Activated CD4-positive, alpha-beta T cell treated with anti-CD3 and anti-CD28 coated beads, Interleukin-2, amount 10 ng/mL, durations not matched to agents 24 days and 14 days (primary cell): ENCODE measurements at places on chromosomes 1 and 21. TPM values are rescaled to one million over a fixed set of nuclear protein-coding genes. Genes with fewer than 3 reads are reported as not detected.

Gene MRPS6
- 151 and 154 TPM in 2 replicates for total RNA-seq

Gene CHI3L2
- total RNA-seq: 2.3 and 3.9 TPM in 2 replicates

Gene KCNQ4
- 1.4 and 1.5 TPM in 2 replicates for total RNA-seq

Gene NEK2
- 18.0 and 18.2 TPM in 2 replicates for total RNA-seq

Gene CRP
- not detected in 2 replicates for total RNA-seq

Gene KPRP
- total RNA-seq: not detected in 2 replicates

Gene PALMD
- not detected in 2 replicates for total RNA-seq

Gene CXADR
- 0.16 and 0.33 TPM in 2 replicates for total RNA-seq

Gene CSMD2
- total RNA-seq: not detected in 2 replicates

Gene AIRE
- total RNA-seq: 0.05 TPM in 1 of 2 replicates, not detected in the other

Gene BRDT
- not detected in 2 replicates for total RNA-seq

Gene IGSF21
- total RNA-seq: not detected in 2 replicates

Gene TRIM58
- total RNA-seq: 0.23 and 0.24 TPM in 2 replicates

Gene RWDD3
- 11.6 and 12.0 TPM in 2 replicates for total RNA-seq

Gene GPN2
- 41.8 and 47.1 TPM in 2 replicates for total RNA-seq

Gene FCRL4
- not detected in 2 replicates for total RNA-seq

Gene C2CD2
- 9.3 and 10.6 TPM in 2 replicates for total RNA-seq

Gene KRTAP13-3
- not detected in 2 replicates for total RNA-seq

Gene ILDR2
- 10.3 and 12.5 TPM in 2 replicates for total RNA-seq

Gene CCDC18
- total RNA-seq: 16.4 and 17.9 TPM in 2 replicates

Gene OLIG1
- not detected in 2 replicates for total RNA-seq

Gene PTGS2
- 1.1 TPM in 2 replicates for total RNA-seq

Gene CFHR5
- not detected in 2 replicates for total RNA-seq

Gene KLHL12
- total RNA-seq: 28.0 and 30.5 TPM in 2 replicates

Gene CDKN2C
- 12.8 and 13.7 TPM in 2 replicates for total RNA-seq
